SK-N-MC (cell line): ENCODE measurements at places on chromosomes 11 and 22.

GRCh38 chr22:22802339-22802970, 85.2 kb upstream of the IGLL5 start:
- DNase-seq, result no peak

GRCh38 chr11:80077113-80077512, 636.3 kb upstream of the TENM4 start:
- no peak for DNase-seq

DNA sequence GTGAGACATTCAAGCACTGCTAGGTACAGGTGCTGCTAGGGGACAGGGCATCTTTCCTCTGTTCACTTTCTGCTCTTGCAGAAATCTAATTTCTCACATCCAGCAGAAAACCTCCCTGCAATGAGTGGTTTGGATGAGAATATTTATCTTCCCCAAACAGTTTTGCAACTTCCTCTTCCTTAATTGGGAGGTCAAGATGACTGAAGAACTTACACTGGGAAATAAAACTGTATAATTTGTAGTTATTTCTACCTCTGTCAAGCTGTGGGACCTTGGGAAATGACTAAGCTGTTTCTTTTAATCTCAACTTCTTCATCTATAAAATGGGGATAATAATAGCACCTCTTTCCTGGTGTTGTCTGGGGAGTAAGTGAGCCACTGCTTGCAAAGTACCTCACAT, 69.8 kb downstream of the PRR5L start:
- peak; percentile 78 for DNase-seq

DNA sequence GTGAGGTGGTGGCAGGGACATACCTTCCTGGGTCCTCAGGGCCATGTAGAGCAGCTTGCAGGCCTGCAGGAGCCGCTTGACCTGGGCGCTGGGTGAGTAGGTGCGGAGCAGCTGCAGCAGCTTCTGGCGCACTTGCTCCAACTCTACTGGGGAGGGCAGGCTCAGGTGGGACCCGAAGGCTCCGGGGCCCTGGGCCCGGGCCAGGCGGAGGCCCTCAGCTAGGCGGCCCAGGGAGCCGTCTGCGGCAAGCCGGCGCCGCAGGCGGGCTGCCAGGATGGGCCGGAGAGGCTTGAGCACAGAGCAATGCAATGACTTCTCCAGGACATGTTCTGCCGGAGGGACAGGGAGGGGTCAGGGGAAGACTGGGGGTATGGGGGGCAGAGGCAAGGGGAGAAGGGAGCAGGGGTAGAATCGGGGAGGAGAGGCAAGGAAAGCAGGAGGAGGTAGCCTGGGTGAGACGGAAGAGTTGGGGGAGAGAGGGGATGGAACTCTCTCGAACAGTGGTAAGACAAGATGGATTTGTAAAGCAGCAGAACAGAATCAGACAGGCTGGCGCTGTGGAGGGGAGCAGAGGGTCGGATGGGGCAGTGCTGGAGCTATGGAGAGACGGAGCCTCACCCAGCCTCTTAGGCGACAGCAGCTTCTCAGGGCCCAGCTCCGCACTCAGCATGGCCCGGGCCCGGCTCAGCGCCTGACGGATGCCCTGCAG, 2.2 kb downstream of the RIN1 start:
- DNase-seq, result no peak

GRCh38 chr11:76115555-76115954, 90.7 kb downstream of the WNT11 start:
- no peak for DNase-seq

DNA sequence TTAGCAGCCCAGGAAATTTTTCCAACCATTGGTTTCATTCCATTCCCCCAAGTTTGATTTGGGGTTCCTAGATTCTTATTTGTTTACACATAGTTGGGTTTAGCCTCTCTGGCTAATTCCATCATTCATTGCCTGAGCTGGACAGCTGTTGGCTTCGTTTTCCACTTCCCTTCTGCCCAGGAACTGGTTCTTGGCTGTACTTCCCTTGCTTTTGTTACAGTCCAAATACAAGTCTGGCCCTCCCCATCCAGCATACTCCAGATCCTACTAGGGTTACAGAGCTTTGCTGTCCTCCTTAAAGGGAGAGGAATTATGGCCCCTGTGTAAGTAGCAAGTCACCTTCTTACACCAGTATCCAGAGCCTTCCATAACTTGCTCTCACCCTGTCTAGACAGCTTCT, 356.3 kb downstream of the FAT3 start:
- DNase-seq, result no peak

DNA sequence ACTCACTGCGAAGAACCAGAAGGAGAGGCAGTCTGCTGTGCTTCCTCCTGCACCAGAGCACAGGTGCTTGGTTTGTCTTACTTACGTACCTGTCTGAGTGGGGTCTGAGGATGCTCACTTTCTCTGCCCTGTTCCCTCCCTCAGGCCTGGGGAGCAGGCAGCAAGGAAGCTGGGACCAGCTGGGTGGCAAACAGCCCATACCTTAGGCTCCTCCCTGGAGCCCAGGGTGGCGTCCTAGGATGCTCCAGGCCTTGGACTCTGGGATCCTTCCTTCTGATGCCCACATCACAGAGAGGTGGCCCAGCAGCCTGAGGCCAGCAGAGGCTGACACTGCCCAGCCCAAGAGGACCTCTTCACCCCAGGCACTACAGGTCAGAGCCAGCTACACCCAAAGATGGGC, 593.2 kb downstream of the BRD1 start:
- no peak for DNase-seq

DNA sequence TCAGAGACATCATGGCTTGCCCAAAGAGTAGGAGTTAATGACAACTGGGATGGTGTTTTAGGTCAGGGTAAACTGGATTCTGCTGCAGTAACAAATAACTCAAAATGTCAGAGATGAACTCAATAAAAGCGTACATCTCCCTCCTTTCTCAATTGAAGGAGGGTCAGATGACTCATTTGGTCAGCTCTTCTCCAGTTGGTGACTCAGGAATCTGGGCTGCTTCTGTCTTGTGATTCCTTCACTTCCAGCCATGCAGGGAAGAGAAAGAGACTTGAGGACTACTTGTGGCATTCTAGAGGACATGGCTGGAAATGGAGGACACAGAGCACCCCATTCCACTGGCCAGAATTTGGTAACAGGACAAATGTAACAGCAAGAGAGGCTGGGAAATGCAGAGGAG, 3.2 kb upstream of the SYT13 start:
- no peak for DNase-seq

DNA sequence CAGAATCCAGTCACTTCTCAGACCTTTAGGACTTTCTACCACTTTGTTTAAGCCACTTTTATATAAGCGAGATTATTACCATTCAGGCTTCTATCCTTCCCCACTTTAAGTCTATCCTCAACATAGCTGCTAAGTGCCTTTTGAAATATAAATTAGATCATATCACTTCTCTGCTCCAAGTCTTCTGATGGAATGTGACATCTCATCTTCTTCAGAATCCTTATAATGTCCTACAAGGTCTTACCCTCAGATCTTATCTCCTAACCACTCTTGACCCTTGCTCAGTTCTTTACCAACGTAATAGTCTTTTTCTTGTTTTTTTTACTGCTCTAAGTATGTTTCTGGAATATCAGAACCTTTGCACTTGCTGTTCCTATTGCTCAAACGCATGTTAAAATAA, 188.7 kb downstream of the DYNC2H1 start:
- no peak for DNase-seq

DNA sequence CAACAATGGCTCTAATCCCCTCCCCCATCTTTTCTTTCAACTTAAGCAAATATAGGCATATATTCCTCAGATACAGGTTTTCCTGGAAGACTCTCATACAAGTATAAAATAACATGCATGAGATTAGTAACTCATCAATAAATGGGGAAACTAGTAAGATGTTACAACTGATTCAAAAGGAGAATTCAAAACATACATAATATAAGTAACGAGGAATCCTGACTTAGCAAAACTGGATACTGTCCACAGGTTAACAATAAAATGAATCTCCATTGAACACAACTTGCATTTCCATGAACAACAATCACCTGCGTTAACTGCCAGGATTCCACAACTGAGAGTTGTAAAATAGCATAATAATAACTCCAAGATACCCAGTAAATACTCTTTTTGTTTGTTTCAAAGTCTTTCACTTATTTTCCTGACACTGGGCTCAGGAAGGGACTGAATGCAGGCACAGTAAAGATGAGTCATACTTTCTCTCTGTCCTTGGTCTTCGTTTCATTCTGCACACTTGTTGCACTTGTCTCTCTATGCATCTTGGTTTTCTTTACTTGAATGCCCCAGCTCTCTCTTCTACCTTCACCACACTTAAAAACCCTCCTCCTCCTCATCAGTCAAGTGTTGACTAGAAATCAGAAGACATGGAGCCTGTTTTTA, 8.1 kb downstream of the APIP start:
- no peak for DNase-seq

DNA sequence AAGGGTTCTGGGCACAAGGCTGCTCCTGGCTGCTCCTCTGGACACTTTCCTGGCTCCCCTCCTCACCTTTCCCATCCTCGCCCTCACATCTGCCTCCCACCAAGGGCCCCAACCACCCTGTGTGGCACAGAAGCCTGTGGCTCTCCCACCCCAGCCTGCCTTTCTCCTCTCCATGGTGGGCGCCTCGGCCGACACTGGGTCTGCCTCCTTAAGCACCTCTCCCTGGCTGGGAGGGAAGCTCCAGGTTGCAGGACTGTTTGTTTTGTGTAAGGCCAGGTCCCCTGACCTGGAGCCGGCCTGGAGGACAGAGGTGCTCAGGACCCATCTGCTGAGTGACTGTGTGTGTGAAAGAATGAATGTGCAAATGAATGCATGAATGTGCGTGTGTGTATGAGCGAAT, 14.1 kb downstream of the MUC6 start:
- DNase-seq, result no peak

GRCh38 chr22:27834364-27835185, 33.0 kb upstream of the MN1 start:
- DNase-seq, result no peak

DNA sequence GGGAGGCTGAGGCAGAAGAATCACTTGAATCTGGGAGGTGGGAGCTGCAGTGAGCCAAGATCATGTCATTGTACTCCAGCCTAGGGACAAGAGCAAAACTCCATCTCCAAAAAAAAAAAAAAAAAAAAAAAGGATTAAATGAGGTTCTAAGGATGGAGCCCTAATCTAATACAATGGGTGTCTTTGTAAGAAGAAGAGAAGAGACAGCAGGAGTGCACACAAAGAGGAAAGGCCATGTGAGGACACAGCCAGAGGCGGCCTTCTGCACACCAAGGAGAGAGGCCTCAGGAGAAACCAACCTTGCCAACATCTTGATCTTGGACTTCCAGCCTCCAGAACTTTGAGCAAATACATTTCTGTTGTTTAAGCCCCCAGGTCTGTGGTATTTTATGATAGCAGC, 66.6 kb upstream of the CECR2 start:
- DNase-seq, result no peak
